Upper lobe of left lung (tissue), 6 donors: ENCODE measurements at places on chromosomes 7 and 10. TPM values are rescaled to one million over a fixed set of nuclear protein-coding genes. Genes with fewer than 3 reads are reported as not detected.
A peak's percentile ranks its signal among the peaks of the same experiment; 100 is the strongest.

Gene SPDYE2B
- total RNA-seq, result not detected

Gene AOAH
- total RNA-seq, result 24.2 TPM

Gene LHPP
- 18.4 TPM for total RNA-seq

Gene PIK3AP1
- total RNA-seq, result 22.0 TPM

Gene KAZALD1
- total RNA-seq, result 11.9 TPM

Gene EEPD1
- 11.3 TPM for total RNA-seq

Gene TAF3
- 16.8 TPM for total RNA-seq

Gene SPAM1
- total RNA-seq, result not detected

Gene TMEM130
- 3.1 TPM for total RNA-seq

Gene LRGUK
- 5.2 TPM for total RNA-seq

- H3K4me1 ChIP-seq, result peaks cover 14% of the 10 kb centered on the region
- H3K27ac ChIP-seq, result peak within 1 kb of the TSS; percentile 46
- no peaks in the 10 kb centered on the region for H3K36me3 ChIP-seq
- no peaks in the 10 kb centered on the region for H3K27me3 ChIP-seq
Observed at GRCh38 chr7:141551094-141551781, at the start of gene AGK. Gene AGK, plus strand, starts transcription at chr7:141551410. Its CDS starts 4,057 bp downstream, at chr7:141555467.

DNA sequence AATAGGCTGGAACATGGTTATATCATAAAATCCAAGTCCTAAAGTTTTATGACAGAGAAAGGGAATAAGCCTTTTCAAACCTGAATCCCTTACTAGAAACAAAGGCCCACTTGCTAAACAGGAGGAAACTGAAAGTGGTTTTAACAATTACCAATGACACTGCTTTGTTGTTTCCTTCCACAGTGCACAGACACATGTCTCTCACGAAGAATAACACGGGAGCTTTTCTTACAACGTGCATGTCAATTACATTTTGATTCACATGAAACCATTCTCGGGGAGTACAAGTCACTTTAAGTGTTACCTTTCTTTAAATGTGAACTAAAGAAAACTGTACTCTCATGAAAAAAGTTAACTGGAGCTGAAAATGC is 1.4 kb downstream of the MRPS33 start:
- H3K4me3 ChIP-seq, result no peak overlapping the region
- peaks cover 15% of the 10 kb centered on the region for H3K4me1 ChIP-seq
- H3K27me3 ChIP-seq, result no peaks in the 10 kb centered on the region
- no peak overlapping the region for H3K27ac ChIP-seq
- DNase-seq, result no peak

GRCh38 chr10:93281367-93281720 is 200.8 kb downstream of the MYOF start:
- DNase-seq, result no peak
- H3K4me3 ChIP-seq, result no peak overlapping the region
- H3K36me3 ChIP-seq, result no peaks in the 10 kb centered on the region
- H3K27me3 ChIP-seq, result no peaks in the 10 kb centered on the region

DNA sequence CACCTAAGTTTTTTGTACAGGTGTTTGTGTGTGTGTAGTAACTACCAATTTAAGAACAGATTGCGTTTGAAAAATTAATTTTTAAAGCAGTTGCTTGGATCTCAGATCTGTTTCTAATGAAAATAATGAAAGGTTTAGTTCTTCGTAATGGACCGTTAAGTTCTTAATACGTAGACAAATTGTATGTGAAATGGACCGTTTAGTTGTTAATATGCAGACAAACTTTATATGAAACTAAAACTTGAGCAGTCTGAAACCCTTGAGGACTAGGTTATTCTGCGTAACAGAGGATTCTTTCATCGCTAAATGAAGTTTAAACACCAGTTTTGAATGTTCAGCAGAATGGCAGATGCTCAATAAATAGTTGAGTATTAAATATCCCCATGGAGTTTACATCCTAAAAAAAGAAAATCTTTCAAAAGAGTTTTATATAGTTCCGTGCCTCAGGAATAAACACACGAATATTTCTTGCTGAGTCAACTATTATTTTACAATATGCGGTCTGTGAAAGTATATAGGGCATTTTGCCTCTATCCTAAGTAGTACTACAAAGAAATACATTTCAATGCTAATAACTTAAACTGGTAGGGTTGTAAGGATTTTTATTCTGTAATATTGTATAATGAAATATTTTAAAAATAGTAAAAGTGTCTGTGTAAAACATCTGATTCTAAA is 1.2 kb downstream of the DBF4 start:
- H3K27me3 ChIP-seq, result no peaks in the 10 kb centered on the region
- no peak overlapping the region for H3K4me3 ChIP-seq
- H3K27ac ChIP-seq, result peak overlapping the region; percentile 94
- no peaks in the 10 kb centered on the region for H3K36me3 ChIP-seq
- DNase-seq, result no peak

- H3K36me3 ChIP-seq, result no peaks in the 10 kb centered on the region
- no peak overlapping the region for H3K4me3 ChIP-seq
- DNase-seq, result no peak
- peaks cover 5% of the 10 kb centered on the region for H3K4me1 ChIP-seq
- H3K27me3 ChIP-seq, result no peaks in the 10 kb centered on the region
Observed at GRCh38 chr7:130360518-130360917, 15.9 kb downstream of the CPA5 start.

GRCh38 chr10:45001381-45002148 is 842 bp downstream of the ZNF22 start:
- peak; percentile 81 for DNase-seq
- H3K4me3 ChIP-seq, result peak overlapping the region; percentile 40
- peak overlapping the region; percentile 95 for H3K27ac ChIP-seq
- H3K27me3 ChIP-seq, result no peaks in the 10 kb centered on the region
- peaks cover 12% of the 10 kb centered on the region for H3K36me3 ChIP-seq

- no peaks in the 10 kb centered on the region for H3K4me1 ChIP-seq
- no peaks in the 10 kb centered on the region for H3K27me3 ChIP-seq
- H3K27ac ChIP-seq, result no peak overlapping the region
- no peak overlapping the region for H3K4me3 ChIP-seq
- DNase-seq, result no peak
Observed at GRCh38 chr7:70481570-70482123, 650.3 kb upstream of the GALNT17 start.

DNA sequence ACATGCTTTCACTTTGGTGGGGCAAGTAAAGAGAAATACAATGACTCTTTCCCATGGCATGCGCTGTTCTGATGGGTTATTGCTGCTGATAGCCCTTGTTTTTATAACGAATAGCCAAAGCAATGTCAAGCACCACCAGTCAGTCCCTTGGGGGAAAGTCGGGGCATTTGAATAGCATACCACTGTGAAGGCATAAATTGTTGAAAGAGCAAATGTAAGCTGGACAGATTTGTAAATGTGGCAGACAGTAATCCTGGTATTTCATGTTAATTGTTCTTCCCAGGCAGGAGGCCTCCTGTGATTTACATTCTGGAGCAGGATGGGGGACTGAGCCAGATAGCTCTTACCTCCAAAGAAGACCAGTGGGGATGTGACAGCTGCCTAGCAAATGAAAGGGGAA is 293.3 kb downstream of the ADRA2A start:
- no peaks in the 10 kb centered on the region for H3K4me1 ChIP-seq
- no peak overlapping the region for H3K4me3 ChIP-seq
- no peaks in the 10 kb centered on the region for H3K36me3 ChIP-seq
- no peaks in the 10 kb centered on the region for H3K27me3 ChIP-seq
- no peak for DNase-seq
- H3K27ac ChIP-seq, result no peak overlapping the region

- H3K27ac ChIP-seq, result no peak overlapping the region
- no peak overlapping the region for H3K4me3 ChIP-seq
- H3K36me3 ChIP-seq, result no peaks in the 10 kb centered on the region
- H3K4me1 ChIP-seq, result no peaks in the 10 kb centered on the region
- no peak for DNase-seq
- H3K27me3 ChIP-seq, result no peaks in the 10 kb centered on the region
Observed at GRCh38 chr10:75809003-75809402, 377.6 kb downstream of the LRMDA start.

- H3K27me3 ChIP-seq, result no peaks in the 10 kb centered on the region
- H3K36me3 ChIP-seq, result no peaks in the 10 kb centered on the region
- no peak overlapping the region for H3K27ac ChIP-seq
- peak; percentile 58 for DNase-seq
- no peak overlapping the region for H3K4me3 ChIP-seq
Observed at GRCh38 chr10:77641788-77642397, 4.3 kb upstream of the KCNMA1 start.

DNA sequence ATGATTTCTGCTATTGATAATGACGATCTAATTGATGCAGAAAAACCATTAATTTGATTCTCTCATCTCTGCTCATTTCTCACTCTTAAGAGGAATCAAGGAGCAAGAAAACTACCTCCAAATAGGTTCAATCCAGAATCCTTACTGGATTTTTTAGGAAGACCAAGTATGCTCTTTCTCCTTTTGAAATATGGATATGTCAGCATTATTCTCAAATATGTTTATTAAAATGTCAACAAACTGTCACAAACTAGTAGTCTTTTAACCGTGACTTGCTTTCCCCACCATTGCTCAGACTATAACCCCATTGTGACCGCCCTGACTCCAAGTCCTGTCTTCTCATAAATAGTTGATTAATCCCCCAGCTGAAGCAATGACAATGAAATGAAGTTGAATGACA is 1.1 kb upstream of the ATOH7 start:
- H3K36me3 ChIP-seq, result no peaks in the 10 kb centered on the region
- no peaks in the 10 kb centered on the region for H3K27me3 ChIP-seq
- H3K4me3 ChIP-seq, result no peak overlapping the region
- no peak for DNase-seq

DNA sequence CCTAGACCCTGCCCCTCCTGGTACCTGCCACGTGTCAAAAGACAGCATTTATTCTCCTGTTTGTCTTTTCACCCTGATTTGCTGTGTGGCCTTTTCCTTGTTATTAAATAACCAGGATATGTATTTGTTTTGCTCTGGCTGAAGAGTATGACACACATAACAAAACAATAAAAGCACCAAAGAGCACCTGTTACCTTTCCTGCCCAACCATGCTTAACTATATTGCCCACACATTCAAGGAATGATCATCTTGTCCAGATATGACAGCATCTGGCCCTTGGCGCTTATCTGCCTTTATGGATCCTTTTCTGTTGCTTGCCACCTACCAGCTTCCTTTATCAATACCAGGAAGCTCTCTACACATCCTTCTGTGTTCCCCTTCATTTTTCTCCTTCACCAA is 357.7 kb downstream of the FGFR2 start:
- no peak overlapping the region for H3K4me3 ChIP-seq
- H3K27me3 ChIP-seq, result no peaks in the 10 kb centered on the region
- H3K27ac ChIP-seq, result no peak overlapping the region
- H3K36me3 ChIP-seq, result no peaks in the 10 kb centered on the region

DNA sequence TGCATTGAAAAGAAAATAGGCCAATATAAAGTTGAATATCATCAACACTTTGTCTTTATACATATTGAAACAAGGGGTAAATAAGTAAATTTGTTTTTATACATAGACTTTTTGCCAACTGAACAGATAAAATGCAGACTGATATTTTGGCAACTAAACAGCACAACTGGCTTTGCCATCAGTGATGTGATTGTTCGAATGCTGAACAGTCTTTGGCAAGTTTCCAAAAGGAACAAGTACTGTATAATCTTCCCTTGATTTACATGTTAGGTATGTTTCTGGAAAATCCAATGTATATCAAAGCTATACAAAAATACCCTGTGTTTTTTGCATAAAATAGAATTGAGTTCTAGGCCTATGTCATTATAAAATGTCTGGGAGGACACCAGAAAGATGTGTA is 18.2 kb upstream of the ANKRD1 start:
- H3K4me3 ChIP-seq, result no peak overlapping the region
- H3K27ac ChIP-seq, result no peak overlapping the region
- DNase-seq, result no peak
- H3K36me3 ChIP-seq, result no peaks in the 10 kb centered on the region

GRCh38 chr10:78290131-78290750 is 256.6 kb downstream of the RPS24 start:
- DNase-seq, result no peak
- no peak overlapping the region for H3K4me3 ChIP-seq
- H3K27ac ChIP-seq, result no peak overlapping the region
- no peaks in the 10 kb centered on the region for H3K36me3 ChIP-seq
- H3K4me1 ChIP-seq, result no peaks in the 10 kb centered on the region
- no peaks in the 10 kb centered on the region for H3K27me3 ChIP-seq

DNA sequence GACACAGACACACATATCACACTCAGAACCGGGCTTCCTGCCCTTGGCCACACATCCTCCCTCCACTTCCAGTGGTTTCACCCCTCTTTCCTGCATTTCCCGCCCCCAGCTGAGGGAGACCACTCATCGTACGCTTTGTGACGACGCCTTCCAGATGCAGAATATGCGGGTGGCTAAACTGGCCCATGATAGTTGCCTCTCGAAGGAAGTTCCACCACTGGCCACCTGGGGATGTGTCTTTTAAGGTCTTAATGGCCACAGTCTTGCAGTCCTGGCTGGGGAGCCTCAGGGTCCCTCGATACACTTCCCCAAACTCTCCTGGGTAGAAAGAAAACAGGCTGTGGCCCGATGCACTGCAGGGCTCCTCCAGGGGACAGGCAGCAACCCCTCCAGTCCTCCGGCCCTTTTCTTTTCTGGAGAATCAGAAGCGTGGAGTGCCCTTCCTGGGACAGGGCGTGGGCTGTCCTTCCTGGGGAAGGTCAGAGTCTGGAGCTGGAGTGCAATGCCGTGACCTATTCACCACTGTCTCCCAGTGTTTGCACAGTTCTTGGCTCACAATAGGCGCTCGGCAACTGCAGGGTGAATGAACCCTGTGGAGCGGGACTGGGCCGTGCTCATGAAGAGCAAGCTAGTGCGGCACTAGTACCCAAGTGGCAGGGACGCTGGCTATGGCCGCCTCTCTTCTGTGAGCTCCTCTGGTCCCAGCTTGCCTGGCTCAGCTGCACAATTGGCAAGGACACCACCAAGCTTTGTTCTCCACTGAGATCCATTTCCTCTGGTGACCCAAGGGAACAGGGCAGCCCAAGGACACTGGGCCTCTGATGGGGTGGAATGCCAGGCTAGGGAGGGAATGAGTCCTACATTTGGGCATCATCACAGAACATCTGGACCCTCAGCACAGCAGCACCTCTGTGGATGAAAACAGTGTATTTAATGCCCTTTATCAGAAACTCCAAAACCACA is 13.2 kb downstream of the EPHA1 start:
- no peaks in the 10 kb centered on the region for H3K27me3 ChIP-seq
- peak overlapping the region; percentile 58 for H3K27ac ChIP-seq
- no peak overlapping the region for H3K4me3 ChIP-seq
- peaks cover 52% of the 10 kb centered on the region for H3K4me1 ChIP-seq
- H3K36me3 ChIP-seq, result peaks cover 9% of the 10 kb centered on the region

DNA sequence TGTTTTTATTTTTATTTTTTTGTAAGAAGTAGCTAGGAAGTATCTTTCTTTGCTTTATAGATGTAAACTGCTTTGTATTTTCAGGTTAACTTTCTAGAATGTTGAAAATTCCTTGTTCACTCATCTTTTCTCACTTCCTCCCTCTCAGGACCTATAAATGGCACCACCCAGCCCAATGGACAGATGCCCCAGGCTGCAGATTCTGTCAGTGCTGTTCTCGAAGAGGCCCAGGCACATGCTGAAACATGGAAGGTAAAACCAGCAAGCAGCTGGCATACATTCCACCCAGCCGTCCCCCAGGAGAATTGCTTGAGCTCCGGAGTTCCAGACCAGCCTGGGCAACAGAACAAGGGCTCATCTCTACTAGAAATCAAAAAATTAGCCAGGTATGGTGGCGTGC is 47.1 kb upstream of the PDSS1 start:
- no peaks in the 10 kb centered on the region for H3K27me3 ChIP-seq
- no peak overlapping the region for H3K27ac ChIP-seq
- no peaks in the 10 kb centered on the region for H3K36me3 ChIP-seq
